ENCODE measurements at places on chromosomes 4 and X.

DNA sequence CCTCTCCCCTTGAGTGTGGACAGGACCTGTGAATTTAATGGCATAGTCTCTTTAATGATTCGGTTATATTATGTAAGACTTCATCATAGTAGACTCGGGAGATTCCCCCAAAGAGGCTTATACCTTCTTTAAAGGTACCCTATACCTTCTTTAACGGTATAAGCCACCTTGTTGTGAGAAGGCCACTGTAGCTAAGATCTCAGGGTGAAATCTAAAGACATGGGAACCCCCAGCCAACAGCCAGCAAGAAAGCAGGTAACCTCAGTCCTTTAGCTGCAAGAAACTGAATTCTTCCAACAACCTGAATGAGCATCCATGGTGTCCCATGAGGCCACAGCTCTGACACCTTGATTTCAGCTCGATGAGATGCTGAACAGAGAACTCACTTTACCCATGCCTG lies 931 bp downstream of the DDX60 start:
- no peak for DNase-seq

GRCh38 chr4:99816545-99817308 lies at the start of gene DAPP1:
DAPP1 (plus strand) TSS chr4:99816827; CDS start chr4:99816914, 87 bp downstream.
- DNase-seq, result no peak

- DNase-seq, result no peak
Measured at GRCh38 chrX:17081511-17081910, 135.1 kb downstream of the REPS2 start.

DNA sequence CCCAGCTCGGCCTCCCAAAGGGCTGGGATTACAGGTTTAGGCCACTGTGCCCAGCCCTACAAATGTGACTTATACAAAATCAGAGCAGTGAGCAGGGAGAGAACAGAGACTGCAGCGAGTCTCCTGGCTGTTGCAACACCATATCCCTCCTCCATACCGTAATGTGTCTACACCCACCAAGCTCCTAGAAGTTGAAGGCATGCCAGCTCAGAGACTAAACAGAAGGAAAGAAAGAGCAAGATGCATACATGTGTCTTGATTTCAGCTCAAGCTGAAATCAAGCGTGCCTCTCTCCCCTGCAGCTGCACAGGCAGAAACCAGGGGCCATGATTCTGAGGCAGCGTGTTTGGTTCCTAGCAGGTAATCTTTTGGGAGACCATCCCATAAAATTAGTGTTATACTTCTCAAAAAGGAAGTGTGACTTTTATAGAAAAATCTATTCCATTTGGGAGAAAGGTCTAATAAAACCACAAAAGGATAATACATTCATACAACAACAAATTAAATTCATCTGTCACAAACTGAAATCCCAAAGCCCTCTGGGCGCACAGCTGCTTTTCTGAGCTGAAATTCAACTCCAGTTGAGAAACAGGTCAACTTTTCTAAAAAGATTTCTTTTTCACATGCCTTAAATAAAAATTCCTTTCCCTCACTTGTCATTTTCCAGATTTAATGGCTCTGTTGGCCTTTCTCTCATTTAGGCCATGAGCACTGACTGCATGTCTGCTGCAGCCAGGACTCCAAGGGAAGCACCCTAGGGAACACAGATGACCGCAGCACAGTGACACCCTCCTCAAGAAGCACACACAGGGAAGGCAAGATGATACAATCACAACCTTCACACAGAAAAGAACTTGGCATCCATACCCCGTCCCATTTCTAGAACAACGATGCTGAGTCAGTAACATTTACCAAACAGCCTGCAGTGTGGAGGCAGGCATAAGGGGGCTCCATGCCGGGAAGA lies 34.4 kb downstream of the AFAP1 start:
- DNase-seq, result no peak
